Colonic mucosa (tissue), 4 donors: ENCODE measurements at places on chromosomes 11 and 22.

DNA sequence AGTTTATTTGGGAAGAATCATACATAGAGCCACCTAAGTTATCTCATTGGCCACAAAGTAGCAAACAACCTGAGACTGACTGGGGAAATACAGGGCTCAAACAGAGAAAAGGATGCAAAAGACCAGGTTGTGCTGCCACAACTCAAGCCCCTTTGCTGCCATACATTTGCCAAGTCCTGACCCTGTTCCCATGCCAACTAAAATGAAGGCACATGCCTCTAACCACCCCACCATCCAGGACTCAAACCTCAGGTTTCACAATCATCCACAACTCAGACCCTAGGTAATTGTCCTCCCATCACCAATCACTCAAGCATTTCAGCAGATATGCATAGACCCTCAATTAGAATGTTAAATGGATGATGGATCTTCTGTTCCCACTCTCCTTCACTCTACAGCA is 1.4 kb upstream of the MS4A1 start:
- no peak for DNase-seq

DNA sequence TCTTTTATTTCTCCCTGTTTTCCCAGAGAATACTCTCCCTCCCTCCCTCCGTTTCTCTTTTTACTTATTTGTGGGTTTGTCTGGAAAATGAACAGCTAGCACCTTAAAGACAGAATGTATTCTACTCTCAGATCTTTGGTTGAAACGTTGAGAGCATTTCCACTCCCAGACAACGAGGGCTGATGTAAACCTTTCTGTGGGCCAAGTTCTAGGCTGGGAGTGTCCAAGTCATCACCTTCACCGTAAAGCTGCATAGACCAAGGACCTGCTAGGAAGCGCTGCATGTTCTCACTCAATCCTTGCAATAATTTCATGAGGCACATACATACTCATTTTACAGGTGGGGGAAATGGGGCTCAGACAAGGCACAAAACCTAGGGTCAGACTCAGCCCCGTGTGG is 32.4 kb downstream of the MYH9 start:
- DNase-seq: no peak

DNA sequence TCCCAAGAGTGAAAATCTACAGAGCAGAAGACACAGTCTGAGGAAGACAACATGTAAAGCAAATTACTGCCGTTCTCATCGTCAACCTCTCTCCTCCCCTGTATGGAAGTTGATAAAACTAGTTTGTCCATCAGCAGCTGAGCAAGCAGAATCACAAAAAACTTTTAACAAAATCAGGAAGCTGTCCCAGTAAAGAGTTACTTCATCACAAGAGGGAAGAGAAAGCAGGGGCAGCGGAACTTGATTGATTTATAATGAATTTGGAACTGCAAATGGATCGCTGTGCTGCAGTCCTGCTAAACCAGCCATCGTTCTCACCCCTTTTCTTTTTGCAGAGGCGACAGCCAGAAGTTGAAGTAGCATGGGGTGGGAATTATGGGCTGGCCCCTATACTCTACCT is 13.7 kb upstream of the UCP3 start:
- DNase-seq: no peak

DNA sequence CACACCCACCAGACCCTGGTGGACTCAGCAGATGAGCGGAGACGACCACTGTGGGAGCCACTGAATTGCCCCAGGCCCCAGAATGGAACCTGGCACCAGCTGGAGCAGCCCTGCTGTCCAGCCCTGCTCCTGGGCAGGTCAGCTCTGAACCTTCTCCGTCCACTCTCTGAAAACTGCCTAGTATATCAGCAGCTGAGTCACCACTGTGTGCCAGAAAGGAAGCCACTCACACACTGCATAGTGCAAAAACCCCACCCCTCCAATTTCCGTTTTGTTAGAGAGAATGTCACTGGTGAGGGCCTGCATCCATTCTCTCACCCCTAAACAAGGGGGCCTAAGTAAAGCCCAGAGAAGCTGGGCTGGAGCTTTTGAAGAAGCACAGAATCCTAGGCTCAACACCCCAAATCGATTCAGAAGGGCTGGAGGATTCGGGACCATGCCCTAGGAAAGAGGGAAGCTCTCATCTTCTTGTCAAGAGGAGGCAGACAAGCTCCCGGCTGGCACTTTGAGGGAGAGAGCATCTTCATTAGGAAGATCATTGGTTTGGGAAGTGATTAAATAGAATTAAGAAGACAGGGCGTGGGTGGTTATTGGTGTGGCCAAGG is 44.5 kb downstream of the GALNT18 start:
- peak; percentile 15 for DNase-seq

GRCh38 chr11:117219455-117219854 is 12.4 kb downstream of the PCSK7 start:
- DNase-seq: no peak

DNA sequence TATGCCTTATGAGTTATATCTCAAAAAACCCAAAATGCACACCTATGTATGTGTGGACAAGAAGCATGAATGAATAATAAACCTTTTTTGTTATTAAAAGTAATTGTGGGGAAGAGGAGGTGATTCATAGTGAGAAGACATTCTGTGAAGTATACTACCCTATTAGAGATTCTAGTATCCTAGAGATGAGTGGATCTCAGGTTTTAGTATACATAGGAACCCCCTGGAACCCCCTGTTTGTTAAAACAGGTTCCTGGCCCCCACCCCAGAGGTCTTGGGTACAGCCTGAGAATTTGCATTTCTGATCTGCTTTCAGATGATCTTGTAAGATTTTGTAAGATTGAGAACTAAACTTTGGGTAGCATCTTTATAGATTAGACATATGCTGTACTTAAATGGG is 17.5 kb downstream of the NUCB2 start:
- DNase-seq: no peak

- peak; percentile 40 for DNase-seq
These were observed 20.1 kb upstream of the BDNF start for GRCh38 chr11:27720277-27720830.

DNA sequence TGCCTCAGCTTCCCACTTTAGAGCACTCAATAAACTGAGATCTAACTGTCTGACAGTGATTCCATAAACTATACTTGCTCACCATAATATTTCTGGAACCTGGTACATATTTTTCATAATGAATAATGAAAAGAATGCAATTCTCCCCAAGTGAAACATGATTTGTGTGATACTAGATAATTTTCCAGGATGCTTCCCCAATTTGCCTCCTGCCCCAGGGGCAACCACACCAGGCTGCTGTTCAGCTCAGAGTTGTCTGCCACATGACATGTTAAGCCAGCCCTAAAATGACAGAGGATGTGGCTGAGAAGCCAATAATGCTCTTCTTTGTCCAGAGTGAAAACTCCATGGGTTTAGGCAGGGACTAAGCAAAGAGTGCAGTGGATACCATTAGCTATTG is 62.9 kb upstream of the SEZ6L start:
- DNase-seq: no peak

DNA sequence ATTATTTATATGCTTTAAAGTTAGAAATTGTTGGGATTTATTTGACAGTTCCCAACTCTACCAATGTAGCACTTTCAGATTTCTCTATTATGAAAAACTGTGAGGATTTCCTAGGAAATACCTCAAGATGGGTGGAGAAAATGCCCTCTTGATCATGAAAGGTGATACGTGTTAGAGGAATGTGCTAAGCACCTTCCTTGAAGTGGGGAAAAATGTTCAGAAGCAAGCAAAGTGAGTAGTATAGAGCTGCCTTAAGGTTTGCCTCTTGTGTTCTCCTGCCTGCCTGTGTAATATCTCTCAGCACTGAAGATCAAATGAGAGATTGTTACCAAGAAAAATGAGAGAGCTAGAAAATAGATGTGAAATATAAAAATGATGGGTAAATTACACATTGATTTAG is 58.2 kb downstream of the YAP1 start:
- no peak for DNase-seq

DNA sequence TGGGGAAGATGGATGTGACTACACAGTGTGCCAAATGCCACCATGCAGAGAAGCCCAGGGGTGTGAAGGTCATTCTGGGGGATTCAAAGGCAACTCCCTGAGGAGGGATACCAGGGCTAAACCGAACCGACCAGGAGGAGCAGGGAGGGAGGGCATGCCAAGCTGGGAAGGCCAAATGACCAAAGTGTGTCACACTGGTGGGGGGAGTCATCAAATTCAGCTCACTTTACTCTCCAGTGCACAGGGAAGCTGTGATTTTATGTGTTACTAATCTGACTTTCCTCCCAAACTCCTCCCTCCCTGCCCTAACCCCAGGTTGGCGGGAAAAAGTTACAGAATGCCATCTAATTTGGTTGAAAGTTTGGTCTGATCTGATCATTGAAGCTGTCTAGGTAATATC is 29.7 kb upstream of the TSKU start:
- no peak for DNase-seq

DNA sequence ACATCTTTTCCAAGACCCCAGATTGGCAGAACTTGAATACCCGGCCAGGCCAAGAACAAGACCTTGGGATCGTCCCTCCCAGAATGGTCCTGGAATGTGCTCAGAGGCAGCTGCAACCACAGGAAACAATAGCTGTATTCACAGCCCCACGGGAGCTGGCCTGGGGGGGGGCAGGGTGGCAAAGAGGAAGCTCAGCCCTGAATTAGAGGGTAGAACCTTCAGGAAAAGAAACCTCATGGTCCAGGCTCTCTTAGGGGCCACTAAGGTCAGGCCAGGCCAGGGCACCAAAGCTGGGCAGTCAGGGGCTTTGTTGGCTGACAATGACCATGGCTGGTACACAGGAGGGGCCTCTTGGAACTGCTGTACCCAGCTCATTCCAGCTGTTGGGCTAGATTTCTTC is 17.3 kb downstream of the RPL27A start:
- no peak for DNase-seq

DNA sequence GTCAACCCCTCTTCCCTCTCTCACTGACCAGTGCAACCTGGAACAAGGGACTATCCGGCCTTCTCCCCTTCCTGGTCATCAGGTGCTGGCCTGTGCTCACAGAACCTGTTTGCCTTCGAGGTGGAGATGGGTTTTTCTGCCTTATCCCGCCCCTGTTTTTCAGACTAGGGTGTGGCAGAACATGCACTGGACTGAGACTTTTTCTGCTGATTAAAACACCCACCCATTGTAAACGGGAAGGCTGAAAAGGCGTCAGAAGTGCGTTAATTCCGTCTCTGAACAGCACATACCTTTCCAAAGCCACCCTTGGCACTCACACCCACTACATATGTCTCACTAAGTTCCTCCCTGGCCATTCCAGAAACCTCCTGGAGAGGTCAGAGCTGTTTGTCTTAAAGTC is 4.4 kb upstream of the B3GNT6 start:
- DNase-seq: peak; percentile 71

GRCh38 chr11:93829598-93829997 is 20.8 kb downstream of the VSTM5 start:
- no peak for DNase-seq

DNA sequence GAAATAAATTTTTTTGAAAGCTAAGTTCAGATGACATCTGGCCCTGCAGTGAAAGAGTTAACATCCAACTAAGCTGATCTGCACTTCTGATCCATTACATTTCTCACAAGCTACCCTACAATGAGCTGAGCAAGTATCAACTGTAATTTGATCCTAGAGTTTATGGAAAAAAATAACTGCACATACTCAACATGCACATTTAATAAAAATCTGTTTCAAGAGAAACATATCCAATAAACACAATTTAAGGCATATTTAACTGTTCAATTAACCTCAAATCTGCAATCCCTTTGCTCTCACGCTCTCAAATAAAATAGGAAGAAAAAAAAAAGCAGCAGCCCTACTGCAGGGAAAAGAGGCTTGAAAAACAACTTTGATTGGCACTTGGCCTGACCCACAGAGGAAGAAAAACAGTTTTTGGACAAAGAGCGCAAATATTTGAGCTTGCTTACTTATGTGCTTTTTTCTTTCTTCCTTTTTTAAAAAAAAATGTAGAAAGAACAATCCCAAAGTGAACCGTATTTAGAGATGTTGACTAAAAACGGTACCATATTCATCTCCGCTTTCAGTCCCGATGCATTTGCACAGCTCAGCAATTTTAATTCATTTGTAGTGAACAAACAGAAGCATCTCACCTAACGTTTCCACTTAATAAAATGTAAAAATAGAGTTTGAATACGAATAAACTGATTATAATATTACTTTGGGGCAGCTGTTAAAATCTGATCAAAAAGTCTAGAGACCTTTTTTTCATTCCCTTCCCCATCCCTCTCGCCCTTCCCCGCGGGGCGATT is 1.6 kb downstream of the SESN3 start:
- no peak for DNase-seq

DNA sequence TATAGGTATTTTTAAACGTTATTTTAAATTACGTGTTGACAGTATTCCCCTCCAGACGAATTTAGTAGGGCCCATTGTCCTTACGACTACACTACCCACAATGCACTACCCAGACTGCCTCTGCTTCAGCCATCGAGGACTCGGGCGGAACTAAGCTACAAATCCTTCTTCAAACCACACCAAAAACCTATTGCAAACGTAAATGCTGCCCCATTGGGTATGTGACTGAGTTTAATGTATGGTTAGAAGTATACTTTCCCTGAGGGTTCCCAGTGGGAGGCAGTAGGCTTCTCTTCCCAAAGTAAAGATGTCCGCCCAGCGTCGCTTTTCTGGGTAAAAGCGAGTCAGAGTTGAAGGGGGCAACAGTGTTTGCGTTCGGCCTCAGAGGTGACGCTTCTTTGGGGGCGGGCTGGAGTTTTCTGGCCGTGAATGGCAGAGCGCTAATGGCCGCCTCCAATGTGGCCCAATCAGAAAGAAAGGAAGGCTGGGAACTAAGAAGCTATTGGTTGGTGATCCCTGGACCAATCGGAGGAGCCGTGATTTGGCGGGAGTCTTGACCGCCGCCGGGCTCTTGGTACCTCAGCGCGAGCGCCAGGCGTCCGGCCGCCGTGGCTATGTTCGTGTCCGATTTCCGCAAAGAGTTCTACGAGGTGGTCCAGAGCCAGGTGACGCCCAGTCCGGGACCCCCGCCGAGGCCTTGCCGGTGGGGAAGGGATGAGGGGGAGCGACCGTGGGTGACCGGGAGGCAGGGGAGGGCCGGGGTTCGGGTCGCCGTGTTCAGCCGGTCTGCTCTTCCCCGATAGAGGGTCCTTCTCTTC is at the start of gene CDC45:
Gene CDC45 (plus strand): TSS at position 566 of the 818 bp plus-strand sequence. CDS start 49 bp downstream, at position 615.
- peak; percentile 96 for DNase-seq

- no peak for DNase-seq
These were observed 4.4 kb upstream of the PYGM start for GRCh38 chr11:64764040-64764611.
